ENCODE measurements at places on chromosomes 2 and 18. TPM values are rescaled to one million over a fixed set of nuclear protein-coding genes. Genes with fewer than 3 reads are reported as not detected.

DNA sequence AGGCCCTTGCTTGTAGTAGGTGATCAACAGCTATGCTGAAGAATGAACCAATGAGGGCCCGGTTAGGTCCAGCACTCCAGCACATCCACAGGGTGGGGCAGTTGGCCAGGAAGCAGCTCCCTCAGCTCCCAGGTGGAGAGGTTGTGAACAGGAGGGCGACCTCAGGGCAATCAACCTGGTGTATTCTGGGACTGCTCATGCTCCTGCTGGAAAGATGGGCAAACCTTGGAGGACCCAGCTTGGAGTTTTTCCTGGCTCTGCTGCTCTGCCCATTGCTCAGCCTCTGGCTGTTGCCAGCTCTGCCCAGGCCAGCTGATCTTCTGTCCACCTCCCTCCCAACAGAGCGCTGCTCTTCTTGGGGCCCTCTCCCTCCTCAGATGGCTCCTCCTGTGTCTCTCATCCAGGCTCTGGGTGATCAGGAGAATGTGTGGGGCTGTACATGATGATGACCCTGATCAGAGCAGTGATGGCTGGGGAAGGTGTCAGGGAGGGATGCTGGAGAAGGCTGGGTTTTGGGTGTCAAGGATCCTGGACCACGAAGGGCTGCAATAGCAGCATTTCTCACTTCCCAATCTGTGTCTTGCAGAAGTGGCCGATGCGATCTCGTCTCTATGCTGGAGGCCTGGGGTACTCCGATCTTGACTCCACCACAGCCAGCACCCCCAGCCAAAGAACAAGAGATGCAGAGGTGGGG is 3.4 kb downstream of the TCF23 start:
- no peak for DNase-seq

- DNase-seq, result no peak
These were observed 162.4 kb downstream of the LRP1B start for GRCh38 chr2:141968433-141968832.

DNA sequence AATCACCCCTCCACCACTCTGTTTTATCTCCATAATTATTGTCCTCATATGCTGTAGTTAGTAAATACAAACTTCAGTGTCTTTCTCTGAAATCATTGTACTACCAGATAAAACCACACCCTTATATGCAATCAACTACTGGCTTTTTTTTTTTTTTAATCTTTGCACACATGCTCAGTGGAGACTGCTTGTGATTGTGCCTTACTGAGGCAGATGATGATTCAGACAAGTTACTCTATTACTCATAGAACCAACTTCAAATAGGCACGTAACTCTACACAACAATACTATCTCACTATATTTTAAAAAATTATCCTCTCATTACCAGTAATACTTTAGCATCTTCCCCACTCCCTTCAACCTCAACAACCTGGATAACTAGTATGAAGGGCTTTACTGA is 1278.4 kb upstream of the PIK3C3 start:
- DNase-seq, result no peak

DNA sequence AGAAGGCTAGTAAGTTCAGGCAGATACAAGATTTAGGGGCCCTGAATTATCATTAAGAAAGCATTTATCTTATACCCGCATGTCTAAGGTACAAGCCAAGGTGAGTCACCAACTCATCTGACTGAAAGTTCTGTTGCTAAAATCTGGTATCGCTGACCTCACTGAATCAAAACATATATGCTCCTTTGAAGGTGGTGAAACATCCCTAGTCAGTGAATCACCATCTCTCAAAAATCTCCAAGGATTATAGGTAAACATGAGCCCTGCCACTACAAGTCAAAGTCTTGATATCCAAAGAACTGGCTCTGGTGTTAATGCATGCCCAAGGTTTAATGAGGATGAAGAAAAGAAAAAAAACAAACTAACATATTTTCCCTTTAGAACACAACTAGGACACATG is 43.5 kb downstream of the IRS1 start:
- no peak for DNase-seq

- no peak for DNase-seq
These were observed 201.4 kb downstream of the TCF4 start for GRCh38 chr18:55386545-55386944.

GRCh38 chr2:197835293-197835692 is 30.9 kb downstream of the PLCL1 start:
- DNase-seq, result no peak

GRCh38 chr18:62781893-62782292 is 66.6 kb downstream of the PHLPP1 start:
- no peak for DNase-seq

DNA sequence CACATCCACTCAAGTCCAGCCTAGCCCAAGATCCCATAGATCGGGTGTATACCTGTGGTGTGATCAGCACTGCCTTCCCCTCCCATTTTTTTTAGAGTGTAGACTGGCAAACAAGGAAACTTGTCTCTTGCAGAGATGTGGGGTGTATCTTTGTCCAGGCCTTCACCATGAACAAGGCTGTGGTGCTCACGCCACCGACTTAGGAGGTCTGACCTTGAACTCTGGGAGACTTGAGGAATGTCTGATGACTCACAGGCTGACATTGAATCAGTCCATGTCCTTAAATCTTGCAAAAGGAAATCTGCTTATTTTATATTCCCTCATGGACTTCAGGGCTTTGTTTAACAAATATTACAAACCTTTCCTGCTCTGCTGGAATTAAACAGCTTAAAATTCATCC is 4.5 kb upstream of the CTIF start:
- no peak for DNase-seq

DNA sequence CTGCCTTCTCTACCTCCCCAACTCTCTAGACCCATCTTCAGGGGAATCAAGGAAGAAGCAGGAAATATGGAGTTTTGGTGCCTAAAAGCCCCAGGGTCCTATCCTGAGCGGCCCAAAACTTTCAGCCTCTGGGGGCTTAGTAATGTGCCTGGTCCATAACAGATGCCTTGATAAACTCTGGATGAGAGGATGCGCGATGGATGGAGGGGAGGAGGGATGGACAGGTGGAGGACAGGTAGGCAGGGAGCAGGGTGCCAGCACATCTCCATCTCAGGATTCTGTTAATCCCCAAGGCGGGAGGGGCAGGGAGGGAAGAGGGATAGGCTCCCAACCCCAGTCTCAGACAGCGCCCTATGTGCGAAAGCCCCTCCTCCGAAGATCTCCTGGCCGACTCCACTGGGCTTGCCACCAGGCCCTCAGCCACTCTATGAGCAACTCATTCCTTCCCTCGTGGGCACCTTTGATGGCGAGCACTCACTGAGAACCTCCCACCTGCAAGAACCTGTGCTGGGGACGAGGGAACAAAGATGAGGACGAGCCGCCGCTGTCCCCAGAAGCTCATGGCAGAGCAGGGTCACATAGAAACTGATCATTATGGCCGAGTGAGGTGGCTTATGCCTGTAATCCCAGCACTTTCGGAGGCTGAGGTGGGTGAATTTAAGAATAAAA is 23.1 kb downstream of the HS1BP3 start:
- peak; percentile 33 for DNase-seq

DNA sequence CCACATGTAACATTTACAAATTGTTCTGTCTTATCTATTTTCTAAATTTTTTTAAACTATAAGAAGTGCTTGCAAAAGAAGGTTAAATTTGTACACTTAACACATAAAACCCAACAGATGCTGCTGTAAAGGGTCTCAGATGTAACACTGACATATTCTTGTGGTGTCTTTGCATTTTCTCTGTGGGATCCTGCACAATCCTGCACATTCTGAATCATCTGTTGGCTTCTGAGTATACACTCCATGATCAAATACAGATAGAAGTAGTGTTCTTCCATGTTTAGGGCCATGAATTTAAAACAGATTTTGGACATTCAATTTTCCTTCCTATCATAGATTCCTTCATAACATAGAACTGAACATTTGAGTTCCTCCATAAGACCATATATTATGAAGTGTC is 89.0 kb downstream of the SPRED2 start:
- DNase-seq, result no peak

DNA sequence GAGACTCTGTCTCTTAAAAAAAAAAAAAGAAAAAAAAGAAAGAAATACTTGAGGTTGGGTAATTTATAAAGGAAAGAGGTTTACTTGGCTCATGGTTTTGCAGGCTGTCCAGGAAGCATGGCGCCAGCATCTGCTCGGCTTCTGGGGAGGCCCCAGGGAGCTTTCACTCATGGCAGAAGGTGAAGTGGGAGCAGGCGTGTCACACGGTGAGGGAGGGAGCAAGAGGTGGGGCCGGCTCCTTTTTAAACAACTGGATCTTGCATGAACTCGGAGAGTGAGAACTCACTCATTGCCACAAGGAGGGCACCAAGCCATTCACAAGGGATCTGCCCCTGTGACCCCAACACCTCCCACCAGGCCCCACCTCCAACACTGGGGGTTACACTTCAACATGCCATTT is 30.6 kb downstream of the CYP26B1 start:
- no peak for DNase-seq

Gene CABYR
- 8.9 TPM for total RNA-seq

Gene CGREF1
- total RNA-seq, result 57.4 TPM

Gene INHBB
- total RNA-seq, result 6.2 TPM

Gene RGPD4
- 0.24 TPM for total RNA-seq

Gene UCN
- 7.8 TPM for total RNA-seq
